ENCODE measurements at places on chromosomes 3 and 15. TPM values are rescaled to one million over a fixed set of nuclear protein-coding genes. Genes with fewer than 3 reads are reported as not detected.

The ACSBG1 gene
- total RNA-seq, result 23.6 TPM

The PLCH1 gene
- 2.0 TPM for total RNA-seq

The PLA2G4F gene
- 6.8 TPM for total RNA-seq

The C3orf52 gene
- 12.9 TPM for total RNA-seq

The GRIP2 gene
- 2.4 TPM for total RNA-seq

The CMSS1 gene
- total RNA-seq, result 12.9 TPM

The CPNE4 gene
- 0.20 TPM for total RNA-seq

The GNAT1 gene
- total RNA-seq, result 0.20 TPM

The ZKSCAN7 gene
- 8.1 TPM for total RNA-seq

The CPN2 gene
- 0.10 TPM for total RNA-seq

The TM6SF1 gene
- total RNA-seq, result 4.5 TPM

The CYP1A1 gene
- 0.69 TPM for total RNA-seq

The SKIL gene
- 46.7 TPM for total RNA-seq
